OCI-M1 (cell line): ENCODE measurements at places on chromosomes 6 and 20.

- no peak for DNase-seq
Measured at GRCh38 chr6:170429450-170429849, 122.9 kb downstream of the FAM120B start.

DNA sequence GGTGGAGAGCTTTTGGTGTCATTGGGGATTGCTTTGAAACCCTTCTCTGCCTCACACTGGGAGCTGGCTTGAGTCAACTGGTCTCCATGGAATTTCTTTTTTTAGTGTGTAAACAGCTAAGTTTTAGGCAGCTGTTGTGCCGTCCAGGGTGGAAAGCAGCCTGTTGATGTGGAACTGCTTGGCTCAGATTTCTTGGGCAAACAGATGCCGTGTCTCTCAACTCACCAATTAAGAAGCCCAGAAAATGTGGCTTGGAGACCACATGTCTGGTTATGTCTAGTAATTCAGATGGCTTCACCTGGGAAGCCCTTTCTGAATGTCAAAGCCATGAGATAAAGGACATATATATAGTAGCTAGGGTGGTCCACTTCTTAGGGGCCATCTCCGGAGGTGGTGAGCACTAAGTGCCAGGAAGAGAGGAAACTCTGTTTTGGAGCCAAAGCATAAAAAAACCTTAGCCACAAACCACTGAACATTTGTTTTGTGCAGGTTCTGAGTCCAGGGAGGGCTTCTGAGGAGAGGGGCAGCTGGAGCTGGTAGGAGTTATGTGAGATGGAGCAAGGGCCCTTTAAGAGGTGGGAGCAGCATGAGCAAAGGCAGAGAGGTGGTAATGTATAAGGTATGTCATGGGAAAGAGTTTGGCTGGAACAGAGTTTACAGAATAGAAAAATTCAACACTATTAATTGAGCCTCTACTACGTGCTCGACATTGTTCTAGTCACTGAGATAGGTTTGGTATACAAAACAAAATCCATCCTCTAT, 31.2 kb downstream of the SRSF3 start:
- no peak for DNase-seq

DNA sequence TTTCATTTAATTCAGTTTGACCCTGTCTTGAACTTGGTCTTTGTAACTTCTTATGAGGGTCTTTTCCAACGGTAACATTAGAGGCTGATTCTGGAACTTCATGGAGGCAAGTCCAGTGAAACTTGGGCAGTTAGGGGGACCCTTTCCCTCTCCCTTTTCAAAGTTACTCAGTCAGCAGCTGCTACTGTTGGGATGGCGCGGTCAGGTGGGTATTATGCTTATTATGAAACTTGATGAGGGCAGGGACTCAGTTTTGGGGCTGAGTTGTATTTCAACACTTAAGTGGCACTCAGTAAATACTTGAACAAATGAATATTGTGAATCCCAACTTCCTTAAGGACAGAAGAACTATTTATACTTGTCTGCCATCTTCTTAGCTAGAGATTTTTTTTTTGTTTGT, 20.8 kb downstream of the TOP1 start:
- DNase-seq, result no peak

DNA sequence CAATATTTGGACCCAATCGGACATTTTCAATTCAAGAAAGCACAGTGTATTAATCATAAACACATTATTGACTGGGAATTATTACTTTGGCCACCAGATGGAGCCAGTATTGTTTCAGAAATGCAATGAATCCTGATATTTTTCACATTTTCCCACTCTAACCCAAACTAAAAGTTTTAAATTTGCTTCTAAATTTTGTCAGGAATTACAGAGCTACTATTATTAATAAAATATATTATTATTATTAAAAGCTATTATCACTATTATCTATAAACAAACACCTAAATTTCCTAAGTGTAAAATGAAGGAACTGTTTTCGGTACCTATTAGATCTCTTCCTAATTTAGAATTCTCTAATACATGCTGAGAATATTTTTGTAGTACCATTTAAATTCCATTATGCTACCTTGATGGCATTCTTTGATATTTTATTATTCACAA, 245.3 kb downstream of the OGFRL1 start:
- peak; percentile 51 for DNase-seq

DNA sequence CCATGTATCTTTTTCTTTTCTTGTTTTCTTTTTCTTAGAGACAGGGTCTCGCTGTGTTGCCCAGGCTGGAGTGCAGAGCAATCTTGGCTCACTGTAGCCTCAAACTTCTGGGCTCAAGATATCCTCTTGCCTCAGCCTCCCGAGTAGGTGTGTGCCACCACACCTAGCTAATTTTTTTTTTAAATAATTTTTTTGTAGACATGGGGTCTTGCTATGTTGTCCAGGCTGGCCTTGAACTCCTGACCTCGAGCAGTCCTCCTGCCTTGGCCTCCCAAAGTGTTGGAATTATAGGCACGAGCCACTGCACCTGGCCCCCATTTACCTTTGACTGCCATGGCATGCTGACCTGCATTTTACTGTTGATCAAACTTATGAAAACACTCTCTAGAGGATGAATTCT, 198.6 kb downstream of the SOX4 start:
- DNase-seq, result no peak

DNA sequence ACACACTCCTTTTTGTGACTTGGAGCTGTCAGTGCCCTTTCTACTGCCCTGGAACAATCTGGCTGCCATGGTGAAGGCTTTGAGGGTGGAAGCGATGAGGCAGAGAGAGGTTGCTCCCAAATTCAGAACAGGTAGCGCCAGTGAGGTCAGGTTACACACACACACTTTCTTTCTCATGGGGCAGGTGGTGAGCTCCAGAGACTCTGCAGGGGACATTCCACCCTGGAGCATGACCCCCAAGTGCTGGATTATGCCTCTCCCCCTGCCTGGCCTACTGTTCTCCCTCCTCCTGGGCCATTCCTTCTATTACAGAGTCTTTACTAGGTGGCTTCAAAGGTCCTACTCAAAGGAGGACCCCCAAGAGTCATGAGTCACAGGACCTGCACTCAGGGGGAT, 98.0 kb downstream of the EYA2 start:
- no peak for DNase-seq

- DNase-seq, result no peak
Measured at GRCh38 chr6:121809211-121809610, 373.8 kb downstream of the GJA1 start.

DNA sequence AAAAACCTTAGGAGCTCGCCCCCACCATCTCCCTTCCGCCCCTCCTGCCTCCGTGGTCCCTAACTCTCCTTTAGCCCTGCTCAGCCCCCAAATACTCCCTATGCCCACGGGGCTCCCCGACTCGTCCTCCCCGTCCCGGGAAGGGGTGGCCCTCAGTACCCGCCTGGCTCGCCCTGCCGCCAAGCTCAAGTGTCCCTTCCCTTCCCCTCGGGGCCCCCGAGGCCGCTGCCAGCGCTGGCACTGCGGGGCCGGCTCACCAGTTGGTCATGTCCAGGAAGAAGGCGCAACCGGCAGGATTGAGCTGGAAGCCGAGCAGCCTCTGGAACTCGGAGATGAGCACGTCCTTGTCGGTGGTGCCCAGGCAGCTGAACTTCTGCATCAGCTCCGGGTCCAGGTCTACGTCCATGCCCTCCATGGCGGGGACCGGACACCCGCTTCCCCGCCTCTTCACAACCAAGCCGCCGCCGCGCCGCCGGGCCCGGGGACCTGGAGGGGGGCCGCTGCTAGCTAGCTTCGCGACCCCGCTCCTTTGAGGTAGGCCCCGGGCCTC, 303 bp downstream of the ILRUN start:
- no peak for DNase-seq

- DNase-seq, result peak; percentile 70
Measured at GRCh38 chr20:20664795-20665589, 47.5 kb downstream of the RALGAPA2 start.

DNA sequence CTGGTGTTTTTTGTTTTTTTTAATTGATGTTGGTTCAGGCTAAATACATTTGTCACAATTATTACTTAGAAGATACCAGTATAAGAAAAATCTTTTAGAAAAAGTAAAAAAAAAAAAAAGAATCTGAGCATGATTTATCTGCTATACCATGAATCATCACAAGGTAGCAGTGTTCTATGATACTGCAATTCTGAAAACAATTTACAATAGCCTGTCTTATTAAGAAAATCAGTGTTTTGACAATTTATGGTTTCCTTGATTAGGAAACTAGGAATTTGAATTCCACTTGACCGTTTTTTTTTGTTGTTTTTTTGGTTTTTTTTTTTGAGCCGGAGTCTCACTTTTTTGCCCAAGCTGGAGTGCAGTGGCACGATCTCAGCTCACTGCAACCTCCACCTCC, 9.3 kb upstream of the MAK start:
- DNase-seq, result peak; percentile 51

DNA sequence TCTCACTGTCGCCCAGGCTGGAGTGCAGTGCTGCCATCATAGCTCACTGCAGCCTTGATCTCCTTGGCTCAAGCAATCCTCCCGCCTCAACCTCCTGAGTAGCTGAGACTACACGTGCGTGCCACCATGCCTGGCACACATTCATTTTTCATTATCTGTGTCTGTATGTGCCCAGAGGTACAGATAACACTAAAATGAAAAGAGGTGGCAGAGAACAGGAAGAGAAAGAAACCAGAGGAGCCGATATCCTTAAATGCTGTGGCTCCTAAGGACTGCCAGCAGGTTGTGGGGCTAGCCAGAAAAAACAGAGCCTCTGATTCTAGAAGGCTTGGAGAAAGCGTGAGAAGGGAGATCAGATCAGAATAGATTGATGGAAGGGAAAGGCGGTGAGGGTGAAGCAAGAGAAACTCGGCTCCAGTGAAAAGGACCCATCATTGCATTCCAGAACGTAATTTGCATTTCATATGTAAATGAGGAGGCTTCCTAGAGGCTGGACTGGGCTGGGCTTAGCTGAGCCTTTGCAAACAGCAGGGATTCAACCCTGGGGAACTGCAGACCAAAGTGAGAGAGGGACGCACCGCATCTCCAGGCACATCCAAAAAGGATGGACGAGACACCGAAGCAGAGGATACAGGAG, 64.2 kb downstream of the GCNT2 start:
- DNase-seq, result no peak

GRCh38 chr6:157620944-157621343, 202.1 kb upstream of the SNX9 start:
- DNase-seq, result no peak

- peak; percentile 96 for DNase-seq
Measured at GRCh38 chr6:41937861-41938574, 3.6 kb downstream of the CCND3 start.

DNA sequence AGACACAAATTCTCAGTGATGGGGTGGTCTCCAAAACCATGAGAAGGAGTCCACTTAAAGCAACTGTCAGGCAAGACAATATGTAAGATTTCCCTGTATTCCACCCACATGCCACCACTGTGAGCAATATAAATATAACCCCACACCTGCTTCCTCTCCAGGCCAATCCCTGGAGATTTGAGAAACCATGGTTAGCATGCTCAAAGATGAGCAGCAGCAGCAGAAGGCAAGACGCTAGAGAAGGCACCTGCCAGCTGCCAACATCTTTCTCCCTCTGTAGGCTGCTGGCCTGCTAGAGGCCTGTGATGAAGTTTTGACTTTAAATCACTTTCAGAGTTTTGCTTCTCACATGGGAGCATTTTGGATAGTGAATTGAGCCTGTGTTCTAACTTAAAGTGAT, 7.9 kb upstream of the SOD2 start:
- DNase-seq, result no peak

DNA sequence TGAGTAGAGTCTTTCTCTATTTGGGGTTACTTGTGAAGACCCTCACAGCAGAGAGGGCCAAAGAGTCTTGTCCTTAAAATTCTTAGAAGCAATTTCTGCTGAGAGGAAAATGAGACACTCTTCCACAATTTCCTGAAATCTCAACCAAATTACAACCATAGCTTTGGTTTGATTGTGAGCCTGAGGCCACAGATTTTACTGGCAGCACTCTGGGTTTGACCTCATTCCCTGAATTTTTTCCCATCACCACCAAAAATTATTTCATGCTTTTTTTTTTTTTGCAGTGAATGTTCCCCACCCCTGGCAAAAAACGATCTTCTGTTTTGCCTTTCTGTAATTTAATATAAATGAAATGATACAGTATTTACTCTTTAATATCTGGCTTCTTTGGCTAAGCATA, 125.5 kb downstream of the THEMIS start:
- no peak for DNase-seq

DNA sequence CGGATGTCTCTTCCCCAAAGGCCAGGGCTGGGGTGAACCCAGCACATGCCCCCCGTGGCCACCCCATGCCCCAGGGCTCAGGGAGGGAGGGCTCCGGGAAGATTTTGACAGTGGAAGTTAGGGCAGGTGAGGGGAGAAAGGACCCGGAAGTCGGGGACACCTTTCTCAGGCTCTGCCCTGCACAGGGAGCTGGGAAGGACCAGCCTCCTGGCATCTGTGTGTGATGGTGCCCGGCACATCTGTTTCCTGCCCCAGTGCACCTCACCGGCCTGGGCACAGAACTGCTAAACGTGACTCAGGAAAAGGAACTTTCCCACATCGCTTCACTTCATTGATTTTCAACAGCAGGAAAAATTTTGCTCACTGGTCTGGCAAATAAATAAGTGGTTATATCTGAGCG, 141.1 kb upstream of the AFDN start:
- DNase-seq, result no peak

DNA sequence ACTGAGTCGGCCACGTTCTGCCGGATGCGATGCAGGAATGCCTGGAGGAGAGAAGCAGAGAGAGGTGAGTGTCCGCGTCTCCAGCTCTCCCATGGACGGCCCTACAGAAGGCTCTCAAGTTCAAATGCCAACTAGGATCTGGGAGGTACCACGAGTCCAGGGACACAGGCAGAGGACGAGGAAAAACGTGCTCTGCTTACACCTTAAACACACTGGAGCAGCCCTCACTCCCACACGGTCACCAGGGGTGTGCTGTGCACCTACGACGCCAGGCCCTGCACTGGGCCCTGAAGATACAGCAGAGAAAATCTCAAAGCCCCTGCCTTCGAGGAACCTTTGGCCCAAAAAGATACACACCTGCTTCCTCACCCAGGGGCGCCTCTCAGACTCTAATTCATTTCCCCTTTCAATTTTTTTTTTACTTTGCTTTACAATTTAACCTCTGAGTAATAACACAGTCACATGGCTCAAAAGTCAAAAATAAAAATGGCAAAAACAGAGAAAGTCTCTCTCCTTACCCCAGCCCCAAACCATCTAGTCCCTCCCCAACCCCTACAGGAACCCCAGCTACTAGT, 79.9 kb downstream of the PREX1 start:
- no peak for DNase-seq
